ENCODE measurements at places on chromosomes 16 and 17.

- no peak for DNase-seq
Observed at GRCh38 chr16:86294535-86295196, 215.7 kb upstream of the FOXF1 start.

DNA sequence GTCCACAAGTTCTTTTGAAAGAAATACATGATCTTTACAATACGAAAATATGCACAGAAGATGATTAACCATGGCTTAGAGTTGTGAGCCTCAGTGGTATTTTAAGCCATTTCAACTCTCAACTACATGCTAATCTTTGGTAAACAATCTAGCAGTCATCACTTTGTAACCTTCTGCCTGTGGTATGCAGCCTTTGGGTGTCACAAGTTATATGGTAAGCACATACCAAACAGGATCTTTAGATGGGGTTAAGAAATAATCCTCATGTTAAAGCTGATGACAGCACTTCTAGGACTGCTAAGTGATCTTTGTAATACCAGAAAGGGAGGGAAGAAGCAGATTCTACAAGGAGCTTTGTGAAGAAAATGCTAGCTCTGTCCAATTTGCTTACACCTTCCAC lies 74.3 kb downstream of the CA4 start:
- no peak for DNase-seq

- DNase-seq = no peak
Observed at GRCh38 chr17:81027591-81028505, 7.1 kb upstream of the BAIAP2 start.

DNA sequence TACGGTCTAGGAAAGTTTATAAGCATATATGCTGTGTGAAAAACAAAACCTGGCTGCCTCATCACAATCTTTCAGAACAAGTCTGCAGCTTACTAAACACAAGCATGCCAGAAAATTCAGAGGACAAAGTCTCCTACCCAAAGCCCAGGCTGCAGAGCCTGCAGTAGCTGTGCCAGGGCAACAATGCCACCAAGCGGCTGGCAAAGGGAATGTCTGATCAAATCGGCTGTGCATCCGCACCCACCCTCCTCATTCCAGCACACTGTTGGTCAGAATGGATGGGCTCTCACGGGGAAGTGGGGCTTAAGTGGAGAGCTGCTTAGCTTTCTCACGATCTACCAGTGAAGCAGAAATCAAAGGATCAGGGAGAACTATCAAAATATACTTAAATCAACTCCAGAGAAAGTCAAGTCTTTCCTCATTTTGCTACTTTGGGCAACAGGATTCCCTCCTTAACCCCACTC lies 73.5 kb downstream of the CYTH1 start:
- no peak for DNase-seq

DNA sequence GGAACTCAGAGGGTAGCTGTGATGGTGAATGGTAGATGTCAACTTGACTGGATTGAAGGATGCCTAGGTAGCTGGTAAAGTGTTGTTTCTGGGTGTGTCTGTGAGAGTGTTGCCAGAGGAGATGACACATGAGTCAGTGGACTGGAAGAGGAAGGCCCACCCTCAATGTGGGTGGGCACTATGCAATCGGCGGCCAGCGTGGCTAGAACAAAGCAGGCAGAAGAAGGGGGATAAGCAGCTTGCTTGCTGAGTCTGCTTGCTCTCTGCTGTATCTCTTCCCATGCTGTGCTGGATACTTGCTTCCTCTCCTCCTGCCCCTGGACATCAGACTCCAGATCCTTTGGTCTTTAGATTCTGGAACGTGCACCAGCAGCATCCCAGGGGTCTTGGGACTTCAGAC lies 128.1 kb downstream of the AIPL1 start:
- DNase-seq = no peak

- no peak for DNase-seq
Observed at GRCh38 chr16:13021996-13022395, 120.6 kb downstream of the SHISA9 start.

DNA sequence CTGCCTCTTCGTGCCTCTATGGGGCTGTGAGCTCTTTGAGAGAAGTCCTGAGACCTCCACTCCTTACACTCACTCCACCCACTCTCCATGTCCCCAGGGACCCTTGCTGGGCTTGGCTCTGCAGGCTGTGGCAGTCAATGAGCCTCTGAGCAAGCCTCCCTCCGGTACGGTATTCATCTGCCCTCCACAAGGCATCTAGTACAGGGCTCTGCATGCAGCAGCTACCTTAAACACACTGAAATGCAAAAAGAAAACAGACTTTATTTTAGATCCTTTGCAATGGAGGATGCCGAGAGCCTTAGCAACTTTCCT lies 38.9 kb upstream of the SMPD3 start:
- no peak for DNase-seq
